ENCODE measurements at places on chromosomes 2 and 18.

- DNase-seq, result no peak
Measured at GRCh38 chr18:23851470-23852002, 162.3 kb downstream of the LAMA3 start.

DNA sequence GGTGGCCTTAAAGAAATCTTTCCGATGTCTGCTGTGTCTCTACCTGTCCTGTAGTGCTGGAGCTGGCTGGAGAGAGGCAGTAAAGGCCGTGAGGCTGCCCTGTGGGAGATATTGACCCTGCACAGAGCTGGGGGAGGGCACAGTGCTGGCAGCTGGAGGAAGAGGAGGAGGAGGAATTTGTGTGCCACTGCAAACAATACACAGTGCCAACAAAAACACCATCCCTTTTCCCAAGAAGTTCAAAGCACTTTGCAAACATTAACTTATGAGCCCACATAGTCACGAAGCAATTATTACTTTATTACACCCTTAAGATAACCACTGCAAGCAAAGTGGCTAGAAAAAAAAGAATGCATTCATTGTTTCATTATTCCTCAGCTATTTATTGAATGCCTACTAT, 45.0 kb upstream of the CYTIP start:
- DNase-seq, result no peak

DNA sequence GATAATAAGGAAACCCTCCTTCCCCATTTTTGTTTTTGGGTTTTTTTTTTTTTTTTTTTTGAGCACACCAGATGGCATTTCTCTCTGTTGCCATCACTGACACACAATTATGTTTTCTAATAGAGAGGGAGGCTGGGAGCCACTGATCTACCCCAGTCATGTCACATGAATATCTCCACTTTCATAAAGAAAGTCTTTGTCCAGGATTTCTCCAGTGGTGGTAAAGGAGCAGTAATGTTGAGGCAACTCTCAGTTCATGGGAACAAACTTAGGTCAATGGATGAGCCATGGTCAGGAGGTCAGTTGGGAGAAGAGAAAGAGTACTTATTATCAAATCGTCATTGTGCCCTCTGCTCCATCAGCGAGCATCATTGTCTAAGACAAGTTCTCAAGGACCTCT, 603.7 kb downstream of the ARHGAP15 start:
- DNase-seq, result no peak

GRCh38 chr18:46110406-46110805, 6.2 kb downstream of the HAUS1 start:
- no peak for DNase-seq
